ENCODE measurements at places on chromosomes 3 and 15.

DNA sequence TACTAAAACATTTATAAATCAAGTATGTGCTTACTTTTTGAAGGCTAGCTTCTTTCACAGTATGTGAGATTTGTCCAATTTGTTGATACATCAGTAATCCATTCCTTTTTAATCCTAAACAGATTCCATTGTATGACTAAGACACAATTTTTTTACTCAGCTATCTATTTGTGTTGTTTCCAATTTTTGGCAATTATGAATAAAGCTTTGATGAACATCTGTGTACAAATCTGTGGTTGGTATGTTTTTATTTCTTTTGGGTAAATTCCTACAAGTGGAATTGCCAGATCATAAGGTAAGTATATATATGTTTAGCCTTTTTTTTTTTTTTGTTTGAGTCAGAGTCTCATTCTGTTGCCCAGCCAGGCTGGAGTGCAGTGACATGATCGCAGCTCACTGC is 56.2 kb upstream of the VEPH1 start:
- no peak for DNase-seq

GRCh38 chr3:46378426-46378942 is 7.7 kb downstream of the CCR5 start:
- DNase-seq, result no peak

- DNase-seq, result no peak
These were observed 57.2 kb upstream of the UTS2B start for GRCh38 chr3:191387441-191388077.

- no peak for DNase-seq
These were observed 16.2 kb upstream of the CCR9 start for GRCh38 chr3:45870099-45870498.
